ENCODE measurements at places on chromosomes 2 and 18. TPM values are rescaled to one million over a fixed set of nuclear protein-coding genes. Genes with fewer than 3 reads are reported as not detected.

PDE11A gene
- 0.14 TPM for total RNA-seq

ELOA2 gene
- not detected for total RNA-seq

TUBA4B gene
- total RNA-seq, result 0.05 TPM

SLC4A5 gene
- 0.85 TPM for total RNA-seq

FBXO41 gene
- total RNA-seq, result 2.8 TPM

ALPP gene
- total RNA-seq, result 0.09 TPM

SLC8A1 gene
- 20.4 TPM for total RNA-seq

POTEI gene
- 0.14 TPM for total RNA-seq

DNA sequence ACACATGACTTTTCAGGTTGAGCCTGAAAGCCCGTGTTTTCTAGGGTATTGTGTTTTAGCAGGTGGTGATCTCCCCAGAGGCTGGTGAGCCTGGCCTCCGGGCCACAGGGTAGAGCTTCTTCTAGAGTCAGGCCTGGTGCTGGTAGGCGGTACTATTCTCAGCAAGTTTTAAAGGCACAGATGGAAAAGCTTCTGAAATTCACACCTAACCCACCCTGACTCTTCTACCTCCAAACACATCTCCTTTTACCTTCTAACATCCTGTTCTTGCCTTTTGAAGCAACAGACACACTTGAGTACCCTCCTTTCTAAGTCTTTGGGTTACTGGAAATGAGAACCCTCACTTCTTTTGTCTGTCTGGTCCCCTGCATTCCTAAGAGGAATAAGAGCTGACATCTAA, 191.1 kb downstream of the SETBP1 start:
- H3K4me3 ChIP-seq, result no peak overlapping the region
- DNase-seq, result no peak
- H3K36me3 ChIP-seq, result peaks cover 2% of the 10 kb centered on the region
- H3K4me1 ChIP-seq, result no peaks in the 10 kb centered on the region
- no peaks in the 10 kb centered on the region for H3K27me3 ChIP-seq

DNA sequence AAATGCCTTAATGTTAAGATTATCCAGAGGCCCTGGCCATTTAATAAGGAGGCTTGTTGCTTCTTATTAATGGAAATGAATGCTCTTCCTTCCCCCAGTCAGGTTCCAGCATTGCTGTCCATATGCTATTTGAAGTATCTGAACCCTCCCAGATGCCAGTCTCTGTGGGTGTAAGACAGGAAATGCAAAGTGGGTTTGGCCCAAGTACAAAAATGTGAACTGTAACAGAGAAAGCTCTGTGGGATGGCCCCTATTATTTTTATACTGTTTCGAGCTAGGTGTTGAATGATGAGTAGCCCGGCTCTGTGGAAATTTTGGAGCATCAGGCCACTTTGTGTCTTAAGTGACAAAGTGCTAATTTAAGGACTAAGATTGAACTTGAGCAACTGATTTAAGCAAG, 141.0 kb downstream of the UXS1 start:
- H3K36me3 ChIP-seq, result no peaks in the 10 kb centered on the region
- no peak overlapping the region for H3K27ac ChIP-seq
- peaks cover 15% of the 10 kb centered on the region for H3K4me1 ChIP-seq
- no peaks in the 10 kb centered on the region for H3K27me3 ChIP-seq

- no peaks in the 10 kb centered on the region for H3K4me1 ChIP-seq
- no peak overlapping the region for H3K4me3 ChIP-seq
- H3K27me3 ChIP-seq, result peaks cover 35% of the 10 kb centered on the region
- no peak for DNase-seq
Measured at GRCh38 chr18:22558945-22559385, 141.2 kb upstream of the CTAGE1 start.

DNA sequence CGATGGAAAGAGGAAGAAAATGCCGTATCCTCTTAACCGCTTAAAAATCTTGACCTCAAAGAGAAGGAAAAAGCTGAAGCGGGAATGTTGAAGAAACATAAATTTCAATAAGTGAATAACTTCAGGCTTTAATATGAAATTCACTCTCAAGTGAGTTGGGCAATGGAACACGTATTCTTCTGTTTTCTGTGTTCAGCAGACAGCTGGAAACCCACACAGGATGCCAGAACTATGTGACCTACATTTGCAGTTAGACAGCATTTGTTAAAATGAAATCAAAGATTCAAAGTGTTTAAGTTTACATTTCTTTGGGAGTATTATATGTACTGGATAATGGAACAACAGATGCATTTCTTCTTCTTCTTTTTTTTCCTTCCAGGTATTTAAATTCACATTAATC, 80.5 kb upstream of the SPATS2L start:
- H3K36me3 ChIP-seq, result no peaks in the 10 kb centered on the region
- no peak overlapping the region for H3K27ac ChIP-seq
- no peak overlapping the region for H3K4me3 ChIP-seq
- no peaks in the 10 kb centered on the region for H3K27me3 ChIP-seq

DNA sequence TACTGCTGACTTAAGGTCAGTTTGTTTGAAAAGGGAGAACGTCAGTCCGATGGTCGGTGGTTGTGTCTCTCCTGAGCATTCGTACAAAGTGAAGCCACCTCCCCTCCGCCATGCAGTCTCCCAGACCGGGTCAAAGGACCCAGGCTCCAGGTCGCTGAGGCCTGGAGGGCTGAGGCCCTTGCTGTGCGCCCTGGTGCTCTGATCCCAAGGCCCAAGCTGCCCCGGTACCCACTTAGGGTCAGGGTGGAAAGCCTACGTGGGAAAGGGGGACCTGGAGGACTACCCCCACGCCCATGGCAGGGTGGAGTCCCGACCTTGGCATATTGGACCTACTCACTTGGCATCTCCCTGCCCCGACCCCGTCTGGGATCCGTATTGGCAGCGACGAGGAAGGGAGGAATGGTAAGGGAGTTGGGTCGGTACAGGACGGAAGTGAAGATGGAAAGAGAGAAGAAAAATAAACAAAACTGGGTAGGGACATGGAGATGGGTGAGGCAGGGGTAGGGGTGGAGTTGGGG, 8.0 kb upstream of the SIX3 start:
- peaks cover 4% of the 10 kb centered on the region for H3K4me1 ChIP-seq
- no peak overlapping the region for H3K27ac ChIP-seq

GRCh38 chr2:181574321-181574720, 82.6 kb downstream of the CERKL start:
- no peaks in the 10 kb centered on the region for H3K27me3 ChIP-seq
- no peak for DNase-seq
- H3K27ac ChIP-seq, result no peak overlapping the region

DNA sequence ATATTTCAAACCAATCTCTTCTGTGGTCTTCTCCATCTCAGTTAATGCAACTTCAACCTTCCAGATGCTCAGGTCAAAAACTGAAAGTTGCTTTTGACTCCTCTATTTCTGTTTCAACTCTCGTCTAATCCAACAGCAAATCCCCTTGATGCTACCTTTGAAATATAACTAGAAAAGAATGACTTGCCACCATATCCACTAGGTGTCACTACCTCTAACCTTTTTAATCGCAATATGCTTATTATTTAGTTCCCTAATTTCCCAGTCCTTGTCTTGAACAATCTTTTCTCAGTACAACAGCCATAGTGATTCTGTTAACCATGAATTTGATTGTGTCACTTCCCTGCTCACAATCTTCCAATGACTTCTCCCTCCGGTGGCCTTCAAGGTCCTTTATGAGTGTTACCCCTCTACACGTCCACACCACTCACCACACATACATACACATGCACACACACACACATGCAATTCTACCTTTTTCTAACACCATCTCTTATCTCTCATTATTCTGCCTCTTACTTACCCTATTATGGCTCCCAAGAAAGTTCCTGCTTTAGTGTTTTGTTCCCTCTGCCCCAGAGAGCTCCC, 245.5 kb upstream of the KCNJ3 start:
- no peak overlapping the region for H3K27ac ChIP-seq
- H3K36me3 ChIP-seq, result no peaks in the 10 kb centered on the region
- H3K4me3 ChIP-seq, result no peak overlapping the region
- no peaks in the 10 kb centered on the region for H3K27me3 ChIP-seq
- no peaks in the 10 kb centered on the region for H3K4me1 ChIP-seq

- no peak overlapping the region for H3K27ac ChIP-seq
- no peaks in the 10 kb centered on the region for H3K27me3 ChIP-seq
- peaks cover 12% of the 10 kb centered on the region for H3K4me1 ChIP-seq
- no peak overlapping the region for H3K4me3 ChIP-seq
Measured at GRCh38 chr2:136233298-136233697, 115.3 kb upstream of the CXCR4 start.

DNA sequence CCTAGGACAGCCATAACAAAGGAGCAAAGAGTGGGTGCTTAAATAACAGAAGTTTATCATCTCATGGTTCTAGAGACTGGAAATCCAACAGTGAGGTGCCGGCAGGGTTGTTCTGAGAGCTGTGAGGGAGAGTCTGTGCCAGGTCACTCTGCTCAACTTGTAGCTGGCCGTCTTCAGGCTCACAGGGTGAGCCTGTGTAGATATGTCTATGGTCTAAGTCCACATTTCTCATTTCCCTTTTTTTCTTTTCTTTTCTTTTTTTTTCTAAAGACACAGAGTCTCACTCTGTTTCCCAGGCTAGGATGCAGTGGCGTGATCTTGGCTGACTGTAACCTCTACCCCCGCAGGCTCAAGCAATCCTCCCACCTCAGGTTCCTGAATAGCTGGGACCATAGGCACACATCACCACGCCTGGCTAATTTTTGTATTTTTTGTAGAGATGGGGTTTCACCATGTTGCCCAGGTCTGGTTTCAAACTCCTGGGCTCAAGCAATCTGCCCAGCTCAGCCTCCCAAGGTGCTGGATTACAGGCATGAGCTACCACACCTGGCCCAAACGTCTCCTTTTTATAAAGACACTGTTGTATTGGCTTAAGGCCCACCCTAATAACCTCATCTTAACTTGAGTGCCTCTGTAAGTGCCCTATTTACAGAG, 142.2 kb downstream of the SP3 start:
- no peaks in the 10 kb centered on the region for H3K36me3 ChIP-seq
- H3K4me1 ChIP-seq, result no peaks in the 10 kb centered on the region
- H3K27ac ChIP-seq, result no peak overlapping the region

- no peaks in the 10 kb centered on the region for H3K4me1 ChIP-seq
- no peak overlapping the region for H3K27ac ChIP-seq
- H3K4me3 ChIP-seq, result no peak overlapping the region
- no peaks in the 10 kb centered on the region for H3K27me3 ChIP-seq
- no peak for DNase-seq
Measured at GRCh38 chr18:26526128-26526965, 22.0 kb downstream of the KCTD1 start.
